ENCODE measurements at places on chromosomes 3 and 15.
A peak's percentile ranks its signal among the peaks of the same experiment; 100 is the strongest.

- no peak for DNase-seq
Measured at GRCh38 chr3:169939320-169939719, 27.3 kb upstream of the SEC62 start.

GRCh38 chr15:41323611-41324010 lies 8.8 kb downstream of the OIP5 start:
- no peak for DNase-seq

DNA sequence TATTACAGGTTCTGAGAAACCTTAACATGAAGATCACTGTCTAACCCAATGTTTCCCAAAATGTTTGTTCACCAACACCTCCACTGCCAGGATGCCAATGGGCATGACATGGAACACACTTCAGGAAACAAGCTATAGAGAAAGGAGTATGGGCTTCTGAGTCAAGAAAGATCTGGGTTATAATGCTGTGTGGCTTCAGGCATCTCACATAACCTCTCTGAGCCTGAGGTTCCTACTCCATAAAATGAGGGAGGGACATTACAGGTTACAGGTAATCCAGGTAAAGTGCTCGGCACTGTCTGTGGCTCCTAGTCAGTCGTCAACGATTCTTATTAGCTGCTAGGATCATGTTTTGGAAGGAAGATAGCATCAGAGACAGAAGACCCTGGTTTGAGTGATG lies 126.4 kb upstream of the SMAD3 start:
- no peak for DNase-seq

GRCh38 chr3:26104851-26105251 lies 315.0 kb downstream of the OXSM start:
- no peak for DNase-seq

DNA sequence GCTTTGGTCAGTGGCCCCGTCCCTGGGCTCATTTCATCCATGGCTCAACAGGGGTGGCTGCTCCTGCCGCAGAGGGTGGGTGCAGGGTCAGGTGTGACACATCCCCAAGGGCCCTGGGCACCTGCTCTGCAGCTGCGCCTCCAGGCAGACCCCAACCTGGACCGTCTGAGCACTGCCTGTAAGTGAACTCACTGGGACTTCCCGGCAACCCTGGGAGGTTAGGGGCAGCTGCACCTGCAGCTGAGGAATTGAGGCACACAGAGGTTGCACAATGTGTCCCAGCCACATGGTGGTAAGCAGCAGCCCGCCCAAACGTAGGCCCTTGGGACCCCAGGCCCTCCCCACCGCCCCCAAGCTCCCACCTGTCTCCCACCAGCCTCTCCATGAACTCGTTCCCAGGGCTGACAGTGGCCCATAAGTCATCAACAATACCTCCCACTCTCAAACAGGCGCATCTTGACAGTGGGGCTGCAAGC lies 55.1 kb downstream of the PLXNA1 start:
- DNase-seq: no peak

- no peak for DNase-seq
Measured at GRCh38 chr3:115651087-115651486, 27.8 kb downstream of the GAP43 start.

GRCh38 chr3:138383715-138384465 lies 35.5 kb downstream of the MRAS start:
- DNase-seq: no peak

DNA sequence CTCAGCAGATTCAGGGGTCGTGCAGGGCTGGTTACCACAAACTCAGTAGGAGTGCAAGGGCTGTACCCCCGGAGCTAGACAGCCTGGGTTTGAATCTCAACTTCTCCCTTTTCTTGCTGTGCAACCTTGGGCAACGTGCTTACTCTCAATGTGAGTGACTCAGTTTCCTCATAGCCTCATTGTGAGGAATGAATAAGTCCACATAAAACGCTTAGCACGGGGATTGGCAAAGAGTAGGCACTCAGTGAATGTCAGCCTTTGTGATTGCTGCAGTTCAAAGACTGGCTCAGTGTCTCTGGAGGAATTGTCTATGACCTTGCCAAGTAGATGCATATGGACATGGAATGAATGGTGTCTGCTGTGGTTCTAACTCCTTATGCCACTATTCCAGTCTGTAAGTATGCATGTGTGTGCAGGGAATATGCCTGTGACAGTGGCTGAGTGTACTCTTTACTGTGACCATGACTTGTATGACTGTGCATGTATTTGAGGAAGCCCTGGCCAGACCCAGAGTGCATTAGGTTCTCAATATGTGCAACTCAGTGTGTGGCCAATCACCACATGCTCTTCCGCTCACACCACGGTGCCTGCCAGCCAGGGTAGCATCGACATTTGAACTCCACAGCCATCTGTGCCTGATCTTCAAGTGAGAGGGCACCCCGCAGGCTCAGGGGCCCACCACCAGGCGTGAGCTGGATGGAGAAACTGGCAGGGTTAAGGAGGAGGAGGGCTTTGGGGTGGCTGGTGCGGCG lies 900 bp upstream of the HYAL3 start:
- DNase-seq: no peak

DNA sequence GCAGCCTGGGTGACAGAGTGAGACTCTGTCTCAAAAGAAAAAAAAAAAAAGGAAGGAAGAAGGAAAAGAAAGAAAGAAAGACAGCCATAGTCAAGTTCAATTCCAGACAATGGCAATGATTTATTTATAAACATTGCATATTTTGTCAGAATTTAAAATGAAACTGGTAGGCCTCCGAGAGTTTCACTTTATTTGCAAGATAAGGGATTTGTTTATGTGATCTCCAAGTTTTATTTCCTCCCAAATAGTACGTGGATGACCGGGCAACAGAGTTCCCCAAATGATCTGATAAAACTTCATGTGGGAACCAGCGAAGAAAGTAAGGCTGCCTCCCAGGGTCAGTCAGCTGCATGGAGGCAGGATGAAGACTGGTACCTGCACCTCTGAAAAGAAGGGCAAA lies 28.6 kb upstream of the MOBP start:
- no peak for DNase-seq

DNA sequence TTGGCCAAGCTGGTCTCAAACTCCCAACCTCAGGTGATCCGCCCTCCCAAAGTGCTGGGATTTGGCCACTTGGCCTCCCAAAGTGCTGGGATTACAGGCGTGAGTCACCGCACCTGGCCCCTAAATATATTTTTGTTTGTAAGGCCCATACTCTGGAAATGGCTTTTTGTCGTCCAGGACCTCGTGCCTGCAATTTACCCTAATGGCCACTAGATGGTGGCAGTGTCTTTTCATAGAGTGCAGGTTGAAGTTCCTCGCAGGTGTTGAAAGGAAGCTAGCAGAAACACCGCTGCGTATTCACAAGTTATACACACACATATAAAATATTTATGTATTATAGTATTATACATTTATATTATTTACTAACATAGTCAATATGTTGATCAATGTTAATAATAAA lies 97.2 kb downstream of the LRTM1 start:
- no peak for DNase-seq

GRCh38 chr3:162217647-162218046 lies 721.0 kb downstream of the OTOL1 start:
- no peak for DNase-seq

DNA sequence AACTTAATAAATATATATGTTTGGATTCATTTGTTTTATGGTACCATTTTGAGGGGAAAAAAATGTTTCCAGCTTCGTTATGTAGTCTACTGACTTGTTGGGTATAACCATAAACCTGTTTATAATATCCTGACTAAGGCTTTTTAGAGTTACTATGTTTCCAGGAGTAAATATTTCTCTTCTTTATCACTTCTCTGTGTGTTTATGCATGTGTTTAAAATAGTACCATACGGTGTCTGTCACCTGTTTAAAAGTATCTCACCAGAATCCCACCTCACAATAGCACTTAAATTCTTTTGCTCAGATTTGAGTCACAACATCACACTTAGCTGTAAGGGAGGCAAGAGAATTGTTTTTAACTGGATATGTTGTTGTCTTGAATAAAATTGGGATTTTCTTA lies 15.1 kb downstream of the LACTB start:
- no peak for DNase-seq

GRCh38 chr3:192570821-192571791 lies 156.2 kb downstream of the FGF12 start:
- DNase-seq: no peak

DNA sequence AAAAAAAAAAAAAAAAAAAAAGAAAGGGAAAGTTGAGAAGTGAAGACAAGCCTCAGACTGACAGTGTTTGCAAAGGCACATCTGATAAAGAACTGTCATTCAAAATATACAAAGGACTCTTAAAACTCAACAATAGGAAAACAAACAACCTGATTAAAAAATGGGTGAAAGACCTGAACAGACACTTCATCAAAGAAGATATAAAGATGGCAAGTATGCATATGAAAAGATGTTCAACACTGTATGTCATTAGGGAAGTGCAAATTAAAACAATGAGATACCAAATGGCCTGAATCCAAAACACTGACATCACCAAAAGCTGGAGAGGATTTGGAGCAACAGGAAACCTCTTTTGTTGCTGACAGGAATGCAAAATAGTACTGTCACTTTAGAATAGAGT lies 48.6 kb downstream of the MCCC1 start:
- DNase-seq: no peak

DNA sequence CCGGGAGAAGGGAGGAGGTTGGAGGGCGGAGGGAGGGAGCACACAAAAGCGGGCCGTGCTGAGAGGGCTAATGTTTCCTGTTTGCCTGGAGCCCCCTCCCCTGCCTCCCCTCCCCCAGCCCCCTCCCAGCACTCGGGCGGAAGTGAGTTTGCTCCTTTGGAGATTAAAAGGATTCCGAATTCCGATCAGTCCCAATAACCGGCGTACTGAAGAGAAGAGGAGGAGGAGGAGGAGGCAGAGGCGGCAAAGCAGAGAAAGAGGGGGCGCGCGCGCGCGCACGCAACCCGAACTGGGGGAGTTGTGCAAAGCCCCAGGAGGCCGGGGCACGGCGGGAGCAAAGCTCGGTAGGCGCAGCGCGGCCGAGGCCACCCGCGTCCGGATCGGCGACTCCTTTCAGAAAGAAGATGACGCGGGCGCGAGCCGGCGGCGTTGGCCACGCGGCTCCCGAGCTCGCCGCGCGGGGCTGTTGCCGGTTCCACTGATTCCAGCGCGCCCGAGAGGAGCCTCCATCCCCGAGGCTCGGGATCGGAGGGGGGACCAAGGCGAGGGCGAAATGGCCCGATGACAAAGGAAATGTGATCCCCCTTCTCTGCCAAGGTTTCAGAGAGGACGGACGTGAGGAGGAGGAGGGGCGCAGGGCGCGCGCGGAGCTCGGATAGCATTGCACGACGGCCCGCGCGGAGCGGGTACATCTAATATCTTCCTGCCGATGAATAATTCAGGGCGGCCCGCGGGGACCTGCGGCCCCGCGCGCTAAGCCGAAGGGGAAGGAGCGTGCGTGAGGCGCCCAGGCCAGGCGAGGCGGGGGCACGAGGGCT lies 1.1 kb upstream of the TRIM71 start:
- peak; percentile 12 for DNase-seq

DNA sequence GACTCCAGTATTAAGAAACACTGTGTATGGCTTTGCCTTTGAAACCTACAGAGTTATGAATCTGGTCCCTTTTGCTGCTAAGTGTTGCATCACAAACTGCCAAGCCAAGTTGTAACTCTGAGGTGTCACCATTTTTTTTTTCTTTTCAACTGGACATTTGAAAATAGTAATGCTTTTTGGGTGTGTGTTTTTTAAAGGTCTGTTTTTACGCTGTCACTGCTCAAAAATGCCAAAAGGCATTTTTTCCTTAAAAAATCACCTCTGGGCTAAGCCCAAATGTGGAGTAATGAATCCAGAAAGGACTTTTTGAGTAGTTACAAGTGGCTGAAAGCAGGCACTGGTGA lies 9.5 kb downstream of the SMAD3 start:
- no peak for DNase-seq

- no peak for DNase-seq
Measured at GRCh38 chr3:178200316-178200715, 335.9 kb upstream of the KCNMB2 start.

DNA sequence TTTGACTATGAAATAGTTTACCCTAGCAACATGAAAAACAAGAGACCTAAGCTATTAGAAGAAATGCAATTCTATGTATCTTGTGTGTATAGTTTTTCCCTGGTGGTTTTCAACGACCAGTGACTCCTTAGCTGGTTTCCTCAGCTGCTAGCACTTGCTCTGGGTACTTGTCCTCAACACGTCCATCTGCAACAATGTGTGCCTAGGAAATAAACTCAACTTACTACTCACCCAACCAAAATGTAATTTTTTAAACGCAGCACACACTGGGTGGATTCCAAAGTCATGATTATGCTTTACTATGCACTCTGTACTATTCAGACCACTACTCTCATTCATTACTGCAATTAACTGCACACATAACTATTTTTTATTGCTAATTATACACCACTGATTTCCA lies 31.0 kb downstream of the CPA3 start:
- DNase-seq: no peak

GRCh38 chr3:148962513-148962912 lies 28.8 kb upstream of the GYG1 start:
- no peak for DNase-seq

GRCh38 chr15:51004103-51004551 lies 90.6 kb downstream of the TNFAIP8L3 start:
- no peak for DNase-seq

Measured in stimulated activated naive B cell treated with anti-CD40 and anti-IgM and Interleukin-4, amounts not matched to agents 10 μg/mL and 1 μg/mL and 100 μg/mL, for 72 hours (primary cell).